ENCODE measurements at places on chromosomes 13 and 19. TPM values are rescaled to one million over a fixed set of nuclear protein-coding genes. Genes with fewer than 3 reads are reported as not detected.

The KLK14 gene
- 0.91 TPM for total RNA-seq

The CGB1 gene
- total RNA-seq = not detected

The CGB8 gene
- not detected for total RNA-seq

The KIR3DL2 gene
- 0.36 TPM for total RNA-seq

The CYP2A7 gene
- not detected for total RNA-seq

The ZNF773 gene
- 15.7 TPM for total RNA-seq

The CCDC159 gene
- total RNA-seq = 40.7 TPM

The BCL2L12 gene
- total RNA-seq = 63.4 TPM

- no peak for DNase-seq
- peaks cover 6% of the 10 kb centered on the region for H3K4me1 ChIP-seq
Measured at GRCh38 chr19:10471909-10472308, 31.2 kb downstream of the KEAP1 start.

- no peak overlapping the region for H3K4me3 ChIP-seq
- no peaks in the 10 kb centered on the region for H3K36me3 ChIP-seq
- no peak overlapping the region for H3K27ac ChIP-seq
- no peaks in the 10 kb centered on the region for H3K4me1 ChIP-seq
Measured at GRCh38 chr13:97889803-97890202, 63.7 kb upstream of the IPO5 start.

DNA sequence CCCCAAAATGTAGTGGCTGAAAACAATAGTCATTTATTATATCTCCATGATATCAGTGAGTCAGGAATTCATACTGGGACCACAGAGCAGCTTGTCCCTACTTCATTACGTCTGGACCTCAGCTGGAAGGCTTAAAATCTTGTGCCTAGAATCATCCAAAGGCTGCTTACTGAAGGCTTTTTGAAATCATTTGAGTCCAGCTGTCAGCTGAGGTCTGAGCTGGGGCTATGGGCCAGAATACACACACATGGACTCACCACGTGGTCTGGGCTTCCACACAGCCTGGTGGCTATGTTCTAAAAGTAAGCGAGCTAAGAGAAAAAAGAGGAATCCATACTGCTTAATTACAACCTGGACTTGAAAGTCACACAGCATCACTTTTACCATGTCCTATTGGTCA is 209.2 kb downstream of the KCTD12 start:
- H3K27ac ChIP-seq = no peak overlapping the region
- H3K36me3 ChIP-seq = no peaks in the 10 kb centered on the region
- no peak overlapping the region for H3K4me3 ChIP-seq
- no peak for DNase-seq
- peaks cover 4% of the 10 kb centered on the region for H3K27me3 ChIP-seq

DNA sequence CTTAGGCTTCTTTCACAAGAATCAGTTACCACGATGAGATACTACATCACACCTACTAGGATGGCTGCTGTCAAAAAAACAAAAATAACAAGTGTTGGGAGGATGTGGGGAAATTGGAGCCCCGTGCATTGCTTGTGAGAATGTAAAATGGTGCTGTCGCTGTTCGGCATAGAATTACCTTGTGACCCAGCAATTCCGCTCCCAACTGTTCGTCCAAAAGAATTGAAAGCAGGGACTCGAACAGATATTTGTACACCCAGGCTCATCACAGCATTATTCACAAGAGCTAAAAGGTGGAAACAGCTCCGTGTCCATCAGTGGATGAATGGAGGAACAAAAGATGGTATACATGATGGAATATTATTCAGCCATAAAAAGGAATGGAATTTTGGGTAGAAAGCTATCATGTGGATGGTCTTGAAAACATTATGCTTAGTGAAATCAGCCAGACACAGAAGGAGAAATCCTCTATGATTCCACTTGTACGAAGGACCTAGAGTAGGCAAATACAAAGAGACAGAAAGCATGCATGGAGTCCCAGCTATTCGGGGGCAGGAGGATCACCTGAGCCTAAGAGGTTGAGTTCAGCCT is 23.4 kb downstream of the PAK4 start:
- H3K4me1 ChIP-seq = peaks cover 7% of the 10 kb centered on the region
- no peak for DNase-seq
- H3K4me3 ChIP-seq = no peak overlapping the region
- H3K27ac ChIP-seq = no peak overlapping the region
- no peaks in the 10 kb centered on the region for H3K36me3 ChIP-seq

- H3K27me3 ChIP-seq = peaks cover 1% of the 10 kb centered on the region
- H3K36me3 ChIP-seq = no peaks in the 10 kb centered on the region
- no peak for DNase-seq
Measured at GRCh38 chr19:11191273-11191755, 6.0 kb downstream of the KANK2 start.

GRCh38 chr13:85508683-85509329 is 290.4 kb downstream of the SLITRK6 start:
- DNase-seq = no peak
- no peaks in the 10 kb centered on the region for H3K27me3 ChIP-seq
- H3K4me3 ChIP-seq = no peak overlapping the region
- H3K36me3 ChIP-seq = no peaks in the 10 kb centered on the region

DNA sequence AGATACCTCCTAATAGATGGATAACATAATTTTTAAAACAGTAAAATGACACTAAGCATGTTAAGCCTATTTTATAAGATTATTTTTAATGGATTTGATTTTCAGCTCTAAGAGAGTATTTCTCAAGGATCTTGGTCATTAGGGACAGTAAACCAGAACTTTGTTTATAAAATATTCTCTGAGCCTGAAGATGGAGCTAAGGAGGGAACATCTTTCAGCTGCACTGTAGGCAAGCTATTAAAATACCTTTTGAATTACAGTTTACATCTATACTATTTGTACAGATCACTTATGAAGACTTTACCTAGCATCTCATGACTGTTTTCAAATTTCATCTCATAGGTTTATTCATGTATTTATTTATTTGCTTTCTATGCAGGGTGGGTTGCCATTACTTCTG is 345.3 kb downstream of the MYO16 start:
- peaks cover 2% of the 10 kb centered on the region for H3K27me3 ChIP-seq
- H3K36me3 ChIP-seq = no peaks in the 10 kb centered on the region
- H3K27ac ChIP-seq = no peak overlapping the region
- no peak overlapping the region for H3K4me3 ChIP-seq
- no peaks in the 10 kb centered on the region for H3K4me1 ChIP-seq

DNA sequence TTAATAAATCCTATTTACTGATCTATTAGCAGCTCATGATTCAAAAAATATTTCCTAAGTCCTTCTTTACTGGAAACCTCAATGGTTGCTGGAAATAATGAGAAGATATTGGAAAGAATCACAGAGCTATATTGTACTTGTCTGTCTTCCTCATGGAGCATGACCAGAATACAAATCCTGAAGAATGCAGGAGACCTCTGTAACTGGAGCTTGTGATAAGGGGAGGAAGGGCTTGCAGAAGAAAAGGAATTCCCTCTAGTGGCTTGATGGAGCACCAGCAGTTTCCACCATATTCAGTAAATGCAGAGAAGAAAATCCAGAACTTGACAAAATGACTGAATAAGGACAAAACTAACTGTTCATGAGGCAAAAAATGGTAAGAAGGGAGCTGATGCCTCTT is 1333.1 kb downstream of the EFNB2 start:
- H3K4me1 ChIP-seq = no peaks in the 10 kb centered on the region
- H3K27ac ChIP-seq = no peak overlapping the region
- peaks cover 2% of the 10 kb centered on the region for H3K27me3 ChIP-seq
- H3K4me3 ChIP-seq = no peak overlapping the region
- H3K36me3 ChIP-seq = no peaks in the 10 kb centered on the region
- no peak for DNase-seq

DNA sequence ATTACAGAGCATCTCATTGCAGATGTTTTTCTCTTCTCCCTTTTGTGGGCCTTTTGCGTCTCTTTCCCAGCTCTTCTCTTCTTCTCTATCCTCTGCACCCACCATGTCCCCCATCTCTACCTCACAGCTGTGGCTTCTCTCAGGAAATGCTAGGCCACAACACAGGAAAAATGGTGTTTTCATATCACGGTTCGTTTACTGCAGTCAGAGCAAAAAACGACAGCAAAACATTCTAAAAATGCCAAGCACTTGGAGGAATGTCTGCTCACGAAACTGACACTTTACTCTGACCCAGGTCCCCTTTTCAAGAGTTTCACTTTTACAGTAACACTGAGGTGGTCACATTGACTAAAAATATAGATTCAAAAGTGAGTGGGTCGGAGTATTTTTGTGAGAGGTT is 152.2 kb downstream of the DCT start:
- no peak for DNase-seq
- H3K4me3 ChIP-seq = peak overlapping the region; percentile 60
- peaks cover 20% of the 10 kb centered on the region for H3K36me3 ChIP-seq
- peaks cover 8% of the 10 kb centered on the region for H3K27me3 ChIP-seq

GRCh38 chr13:67223742-67224141 is 6.4 kb downstream of the PCDH9 start:
- DNase-seq = no peak
- no peak overlapping the region for H3K27ac ChIP-seq
- H3K4me1 ChIP-seq = peaks cover 5% of the 10 kb centered on the region

- H3K4me3 ChIP-seq = no peak overlapping the region
- no peak for DNase-seq
- no peaks in the 10 kb centered on the region for H3K36me3 ChIP-seq
- no peaks in the 10 kb centered on the region for H3K4me1 ChIP-seq
- H3K27me3 ChIP-seq = no peaks in the 10 kb centered on the region
- H3K27ac ChIP-seq = no peak overlapping the region
Measured at GRCh38 chr13:61778531-61778930, 362.9 kb upstream of the PCDH20 start.

DNA sequence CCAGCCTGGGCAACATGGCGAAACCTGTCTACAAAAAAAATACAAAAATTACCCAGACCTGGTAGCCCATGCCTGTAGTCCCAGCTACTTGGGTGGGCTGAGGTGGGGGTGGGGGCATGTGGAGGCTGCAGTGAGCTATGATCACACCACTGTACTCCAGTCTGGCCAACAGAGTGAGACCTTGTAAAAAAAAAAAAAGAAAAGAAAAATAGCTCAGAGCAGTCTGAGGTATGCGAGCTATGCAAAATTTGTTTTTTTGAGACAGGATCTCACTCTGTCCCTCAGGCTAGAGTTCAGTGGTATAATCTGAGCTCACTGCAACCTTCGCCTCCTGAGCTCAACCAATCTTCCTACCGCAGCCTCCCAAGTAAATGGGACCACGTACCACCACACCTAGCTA is 7.1 kb upstream of the TOMM40 start:
- H3K27me3 ChIP-seq = no peaks in the 10 kb centered on the region
- no peak overlapping the region for H3K4me3 ChIP-seq
- H3K27ac ChIP-seq = no peak overlapping the region
- no peak for DNase-seq

DNA sequence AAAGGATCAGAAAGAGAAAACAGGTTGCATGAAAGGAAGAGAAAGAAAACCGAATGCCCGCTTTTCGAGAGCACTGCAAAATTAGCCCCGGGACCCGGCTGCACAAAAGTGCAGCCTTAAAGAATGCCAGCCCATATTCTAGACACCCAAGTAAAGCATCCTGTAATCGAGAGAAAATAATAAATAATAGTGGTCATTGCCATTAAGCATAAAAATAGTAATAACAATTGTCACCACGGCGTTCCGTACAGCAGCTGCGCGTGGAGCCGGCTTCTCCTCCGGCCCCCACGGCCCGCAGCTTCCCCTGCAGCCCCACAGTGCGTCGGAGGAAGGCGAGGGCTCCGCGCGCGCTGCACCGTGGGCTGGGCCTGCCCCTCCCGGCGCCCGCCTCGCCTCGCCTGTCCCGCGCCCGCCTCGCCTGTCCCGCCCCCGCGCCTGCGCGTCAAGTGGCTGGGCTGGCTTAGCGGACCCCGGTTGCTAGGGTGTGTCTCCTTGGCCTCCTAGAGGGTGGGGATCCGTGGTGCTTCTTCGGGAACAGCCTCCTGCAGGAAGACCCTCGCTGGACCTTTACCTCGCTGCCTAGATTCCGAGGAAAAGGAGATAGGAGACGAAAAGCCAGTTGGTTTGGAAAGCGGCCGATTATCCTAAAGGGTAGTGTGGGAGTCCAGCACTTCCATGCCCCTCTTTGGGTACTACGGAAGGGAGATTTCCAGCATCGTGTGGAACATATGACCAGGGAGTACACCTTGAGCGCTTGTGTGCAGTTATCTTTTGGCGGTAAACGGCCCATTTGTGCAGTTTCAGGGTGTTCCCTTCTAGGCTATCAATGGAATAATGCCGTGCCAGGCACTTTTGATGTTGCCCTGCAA is at the start of gene LRRC63:
Gene LRRC63, plus strand, starts transcription at position 446 of the 869 bp plus-strand sequence. CDS start 1,107 bp downstream, outside the sequence.
- peaks cover 17% of the 10 kb centered on the region for H3K36me3 ChIP-seq
- H3K27ac ChIP-seq = peak within 1 kb of the TSS; percentile 98
- H3K27me3 ChIP-seq = peaks cover 2% of the 10 kb centered on the region
- peaks cover 24% of the 10 kb centered on the region for H3K4me1 ChIP-seq
- DNase-seq = peak; percentile 93

DNA sequence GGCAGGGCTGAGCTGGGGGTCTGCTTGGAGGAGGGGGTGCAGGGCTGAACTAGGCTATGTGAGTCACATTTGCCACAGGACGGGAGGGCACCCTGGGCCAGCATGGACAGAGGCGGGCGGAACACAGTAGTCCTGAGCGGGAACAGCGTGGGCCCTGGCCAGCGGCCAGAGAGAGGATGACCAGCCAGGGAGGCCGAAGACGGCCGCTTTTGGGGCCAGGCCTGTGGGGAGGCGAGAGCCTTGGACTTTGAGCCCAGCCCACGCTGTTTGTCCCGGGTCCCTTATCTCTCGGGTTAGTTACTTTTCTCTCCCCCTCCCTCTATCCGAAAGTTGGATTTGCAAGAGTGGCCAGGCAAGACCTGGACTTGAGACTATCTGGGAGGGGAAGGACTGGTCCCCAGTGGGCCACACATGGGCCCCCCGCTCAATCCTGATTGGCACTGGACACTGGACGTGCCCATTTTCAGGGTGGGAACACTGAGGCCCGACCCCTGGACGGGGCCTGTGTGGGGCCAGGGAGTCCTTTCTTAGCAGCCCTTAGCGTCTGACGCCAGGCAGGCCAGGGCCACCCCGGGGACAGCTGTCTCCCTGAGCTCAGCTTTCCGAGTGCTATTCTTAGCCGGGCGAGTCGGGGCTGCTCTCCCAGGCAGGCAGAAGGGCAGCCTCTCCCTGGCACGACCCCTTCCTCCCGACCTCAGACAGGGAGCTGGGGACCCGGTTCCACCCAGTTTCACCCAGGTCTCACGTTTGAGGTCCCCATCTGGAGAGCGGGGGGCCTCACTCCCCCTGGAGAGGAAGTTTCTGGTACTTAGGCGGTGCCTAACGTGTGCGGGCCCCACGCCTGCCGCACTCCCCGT is 833 bp downstream of the GAMT start:
- no peak overlapping the region for H3K27ac ChIP-seq
- H3K4me1 ChIP-seq = peaks cover 7% of the 10 kb centered on the region
- peaks cover 4% of the 10 kb centered on the region for H3K27me3 ChIP-seq
- peak overlapping the region; percentile 69 for H3K4me3 ChIP-seq

Data from activated naive CD8-positive, alpha-beta T cell treated with anti-CD3 and anti-CD28 coated beads, Interleukin-2, amount 10 ng/mL, durations not matched to agents 7 days and 5 days (primary cell).